Stimulated activated CD8-positive, alpha-beta memory T cell treated with anti-CD3 and anti-CD28 coated beads, Interleukin-4, amount 100 ng/mL, for 1 hour (primary cell): ENCODE measurements at places on chromosomes 1 and 21.

DNA sequence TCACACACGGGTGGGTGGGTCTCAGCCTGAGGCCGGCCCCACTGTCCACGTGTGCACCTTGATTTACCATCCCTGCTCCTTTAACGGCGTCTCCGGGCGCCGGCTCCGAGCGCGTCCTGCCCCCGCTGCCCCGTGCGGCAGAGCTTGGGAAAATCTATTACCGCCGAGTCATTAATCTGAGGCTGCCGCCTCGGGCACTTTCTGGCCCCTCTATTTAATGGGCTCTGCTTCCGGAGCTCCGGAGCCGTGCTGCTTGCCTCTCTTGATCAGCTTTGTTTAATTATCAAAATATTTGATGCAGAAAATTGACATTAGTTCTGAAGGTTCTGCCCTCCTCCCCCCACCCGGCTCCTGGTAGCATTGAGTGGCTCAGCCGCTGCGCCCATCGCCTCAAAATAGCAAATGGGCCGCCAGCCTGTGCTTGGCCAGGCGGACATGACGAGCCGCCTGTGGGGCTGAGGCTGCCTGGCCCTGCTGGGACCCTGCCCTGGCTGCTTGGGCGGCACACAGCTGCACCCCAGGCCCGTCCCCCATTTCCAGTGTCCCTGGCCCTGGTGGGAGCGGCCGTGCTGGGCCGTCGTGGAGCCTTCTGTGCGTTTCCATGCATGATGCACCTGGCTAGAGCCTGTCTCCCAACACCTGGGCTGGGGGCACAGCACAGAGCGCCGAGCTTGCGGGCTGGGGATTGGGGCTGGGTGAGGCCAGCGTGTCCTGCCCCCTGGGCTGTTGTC is 81.6 kb upstream of the TTC34 start:
- no peak for DNase-seq

GRCh38 chr1:246104927-246105326 is 402.2 kb downstream of the SMYD3 start:
- DNase-seq, result no peak

GRCh38 chr1:15884477-15884876 is 37.0 kb downstream of the SPEN start:
- no peak for DNase-seq

DNA sequence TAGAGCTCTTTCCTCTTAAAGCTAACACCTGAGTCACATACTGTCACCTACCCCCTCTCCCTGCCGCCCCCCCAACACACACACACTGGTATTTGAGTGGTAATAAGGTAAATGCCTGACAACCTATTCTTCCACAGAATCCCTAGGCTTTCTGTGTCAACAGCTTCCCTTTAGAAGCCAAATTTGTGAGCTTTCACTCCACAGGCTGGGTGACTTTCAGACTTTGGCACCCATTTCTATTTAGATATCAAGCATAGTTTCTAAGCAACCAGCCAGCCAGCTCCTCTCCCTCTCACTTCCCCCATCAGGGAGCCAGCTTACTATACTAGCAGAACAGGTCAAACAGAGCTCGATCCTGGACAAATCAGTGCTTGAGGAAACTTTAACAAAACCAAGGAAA is 3.2 kb upstream of the C1orf74 start:
- DNase-seq, result no peak

- DNase-seq, result no peak
Measured at GRCh38 chr1:172399756-172400721, 20.4 kb upstream of the C1orf105 start.

DNA sequence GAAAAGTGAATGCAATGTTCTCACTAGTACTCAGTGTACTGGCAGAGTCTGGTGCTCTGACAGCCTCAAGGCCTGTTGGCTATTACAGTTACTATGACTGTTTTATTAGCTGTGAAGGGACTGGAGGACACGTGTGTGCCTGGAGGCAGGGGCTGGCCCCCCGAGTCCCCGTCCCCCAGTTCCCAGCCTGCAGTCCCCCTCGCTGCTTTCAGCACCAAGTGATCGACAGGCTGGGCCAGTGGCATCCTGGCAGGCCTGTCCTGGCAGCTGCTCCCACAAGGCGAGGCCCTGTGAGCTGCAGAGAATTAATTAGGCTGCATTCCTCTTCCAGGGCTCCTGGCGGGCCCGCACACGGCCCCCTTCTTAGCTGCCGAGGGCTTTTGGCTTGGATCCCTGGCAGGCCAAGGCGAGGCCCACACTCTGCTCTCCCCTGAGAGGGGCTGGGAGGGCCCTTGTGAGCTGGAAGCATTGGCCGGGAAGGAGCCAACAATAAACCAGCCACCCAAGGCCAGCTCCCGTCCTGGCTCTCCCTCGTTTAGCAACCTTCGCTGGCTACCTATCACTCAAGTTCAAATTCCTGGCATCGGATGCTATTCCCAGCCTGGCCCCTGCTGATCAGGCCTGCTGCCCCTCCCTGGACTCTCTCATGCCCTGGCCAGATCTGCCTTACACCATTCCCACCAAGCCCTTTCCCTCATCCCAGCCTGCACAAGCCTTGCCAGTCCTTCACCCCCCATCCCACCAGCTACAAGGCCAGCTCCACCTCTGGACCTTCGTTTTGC is 9.8 kb downstream of the EDN2 start:
- no peak for DNase-seq

GRCh38 chr21:25979845-25980616 is 190.5 kb downstream of the APP start:
- DNase-seq, result no peak

DNA sequence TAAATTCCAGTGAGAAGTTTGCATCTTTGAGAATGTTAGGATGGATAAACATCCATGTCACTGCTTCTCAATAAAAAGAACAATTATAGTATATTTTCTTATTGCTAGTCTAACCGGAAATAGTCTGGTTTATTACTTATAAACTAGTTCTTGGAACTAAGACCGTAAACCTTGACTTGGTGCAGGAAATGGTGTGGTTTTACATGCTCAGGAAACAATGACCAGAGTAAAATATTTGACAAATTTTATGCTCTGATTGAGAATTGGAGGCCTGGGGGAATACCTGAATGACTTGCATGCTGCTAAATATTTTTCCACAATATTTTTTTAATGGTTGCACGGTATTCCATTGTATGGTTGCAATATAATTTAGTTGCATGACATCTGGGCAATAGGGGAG is 76.3 kb downstream of the XCL2 start:
- no peak for DNase-seq

GRCh38 chr1:227175611-227176010 is 142.7 kb downstream of the CDC42BPA start:
- DNase-seq, result no peak
